KBM-7 (cell line): ENCODE measurements at places on chromosomes 2 and 18.

DNA sequence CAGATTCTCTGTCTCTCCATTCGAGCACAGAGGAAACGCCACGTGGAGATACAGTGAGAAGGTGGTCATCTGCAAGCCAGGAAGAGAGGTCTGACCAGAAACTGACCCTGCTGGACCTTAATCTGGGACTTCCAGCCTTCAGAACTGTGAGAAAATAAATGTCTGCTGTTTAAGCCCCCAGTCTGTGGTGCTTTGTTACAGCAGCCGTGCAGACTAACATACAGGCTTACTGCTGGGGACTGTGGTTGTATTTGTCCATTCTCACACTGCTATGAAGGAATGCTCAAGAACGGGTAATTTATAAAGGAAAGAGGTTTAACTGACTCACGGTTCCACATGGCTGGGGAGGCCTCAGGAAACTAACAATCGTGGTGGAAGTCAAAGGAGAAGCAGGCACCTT, 432.7 kb downstream of the IRS1 start:
- DNase-seq, result no peak

DNA sequence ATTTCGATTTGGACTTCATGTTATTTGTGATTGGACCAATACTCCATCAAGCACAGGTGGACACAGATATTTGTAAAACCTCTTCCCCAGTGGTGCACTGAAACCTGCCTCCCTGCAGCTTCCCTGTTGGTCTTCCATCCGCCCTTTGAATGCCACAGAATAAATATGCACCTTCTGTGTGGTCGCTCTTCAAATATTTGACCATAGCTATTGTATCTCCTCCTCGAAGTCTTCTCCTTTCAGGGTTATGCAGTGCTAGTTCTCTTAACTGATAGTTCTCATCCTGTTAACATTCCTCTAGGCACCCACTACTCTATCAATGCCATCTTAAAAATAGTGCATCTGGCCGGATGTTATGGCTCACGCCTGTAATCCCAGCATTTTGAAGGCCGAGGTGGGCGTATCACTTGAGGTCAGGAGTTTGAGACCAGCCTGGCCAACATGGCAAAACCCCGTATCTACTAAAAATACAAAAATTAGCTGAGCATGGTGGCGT, 12.5 kb downstream of the SPATS2L start:
- DNase-seq, result no peak

- DNase-seq, result no peak
Measured at GRCh38 chr2:10246831-10247230, 55.9 kb upstream of the HPCAL1 start.

- no peak for DNase-seq
Measured at GRCh38 chr2:173496746-173497145, 142.1 kb downstream of the CDCA7 start.

DNA sequence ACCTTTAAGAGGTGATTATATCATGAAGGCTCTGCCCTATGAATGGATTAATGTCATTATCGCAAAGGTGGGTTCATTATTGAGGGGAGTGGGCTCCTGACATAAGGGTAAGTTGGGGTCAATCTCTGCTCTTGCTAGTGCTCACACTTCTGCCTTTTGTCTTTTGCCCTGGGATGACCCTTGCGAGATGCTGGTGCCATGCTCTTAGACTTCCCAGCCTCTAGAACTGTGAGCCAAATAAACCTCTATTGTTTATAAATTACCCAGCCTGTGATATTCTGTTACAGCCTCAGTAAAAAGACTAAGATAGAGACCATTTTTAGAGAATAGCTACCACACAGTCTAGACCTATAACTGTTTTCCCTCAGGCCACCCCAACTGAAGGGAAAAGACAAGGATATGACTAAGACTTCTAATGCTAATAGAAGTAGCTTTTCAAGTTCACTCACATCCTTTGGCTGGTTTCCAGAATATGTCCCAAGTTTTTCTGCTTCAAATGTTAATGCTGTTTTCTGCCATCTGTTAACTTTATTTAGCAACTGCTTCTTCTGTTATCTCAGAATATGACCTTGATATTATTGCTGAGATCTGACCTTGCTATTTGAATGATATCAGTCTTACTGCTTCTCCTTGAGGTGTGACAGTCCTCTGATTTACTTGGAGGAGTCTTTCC, 65.1 kb upstream of the STAM2 start:
- no peak for DNase-seq

DNA sequence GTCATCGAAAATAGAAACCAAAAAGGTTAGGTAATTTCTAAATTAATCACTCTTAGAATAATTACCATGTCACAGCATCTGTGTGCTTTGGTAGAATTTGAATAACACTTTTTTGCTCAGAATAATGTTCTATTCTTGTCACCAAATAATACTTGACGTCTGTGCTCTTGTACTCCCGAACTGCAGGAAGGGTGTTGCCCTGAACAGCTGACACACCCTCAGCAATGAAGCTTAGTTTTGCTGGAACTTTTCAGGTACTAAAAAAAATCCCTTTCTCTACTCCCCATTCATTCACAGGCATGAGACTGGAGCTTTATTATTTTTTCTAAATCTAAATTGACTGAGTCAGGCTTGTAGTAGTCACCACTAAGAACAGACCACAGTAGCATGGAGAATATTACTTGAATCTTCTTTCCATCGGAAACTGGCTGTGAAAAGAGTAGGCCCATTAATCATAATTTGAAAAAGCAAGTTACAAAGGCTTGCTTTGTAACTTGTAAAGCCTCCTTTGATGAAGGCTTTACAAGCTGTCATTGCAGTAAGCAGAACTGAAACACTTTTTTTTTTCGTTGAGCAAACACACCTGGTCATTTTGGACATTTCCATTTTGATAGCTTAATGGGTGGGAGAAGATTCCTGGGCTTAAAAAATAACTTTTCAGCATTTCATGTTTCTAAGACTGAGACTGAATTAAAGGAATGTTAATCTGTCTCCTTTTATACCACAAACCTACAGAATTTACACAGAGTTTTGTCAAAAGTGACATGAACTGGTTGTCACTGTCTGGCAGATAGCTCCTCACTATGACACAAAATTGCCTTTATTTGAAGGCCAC, 70.3 kb upstream of the PELI1 start:
- DNase-seq, result no peak

DNA sequence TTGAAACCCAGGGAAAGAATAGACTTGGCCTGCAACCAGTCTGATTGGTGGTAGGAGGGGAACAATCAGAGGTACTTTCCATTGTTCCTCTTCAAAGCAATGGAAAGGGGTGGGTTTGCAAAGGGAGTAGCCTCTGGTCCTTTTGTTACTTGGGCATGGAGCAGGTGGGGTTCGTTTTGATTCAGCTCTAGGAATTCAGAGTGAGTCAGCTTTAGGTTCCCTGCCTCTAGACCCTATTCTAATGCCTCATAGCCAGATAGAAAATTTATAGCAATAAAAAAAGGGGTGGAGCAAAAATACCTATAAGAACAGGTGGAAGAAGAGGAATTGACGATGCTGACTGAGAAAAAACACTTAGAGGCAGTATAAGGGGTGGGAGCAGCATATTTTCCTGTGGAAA, 636.4 kb downstream of the PLCL1 start:
- DNase-seq, result no peak

- peak; percentile 74 for DNase-seq
Measured at GRCh38 chr2:238379096-238379810, 47.5 kb upstream of the ASB1 start.

DNA sequence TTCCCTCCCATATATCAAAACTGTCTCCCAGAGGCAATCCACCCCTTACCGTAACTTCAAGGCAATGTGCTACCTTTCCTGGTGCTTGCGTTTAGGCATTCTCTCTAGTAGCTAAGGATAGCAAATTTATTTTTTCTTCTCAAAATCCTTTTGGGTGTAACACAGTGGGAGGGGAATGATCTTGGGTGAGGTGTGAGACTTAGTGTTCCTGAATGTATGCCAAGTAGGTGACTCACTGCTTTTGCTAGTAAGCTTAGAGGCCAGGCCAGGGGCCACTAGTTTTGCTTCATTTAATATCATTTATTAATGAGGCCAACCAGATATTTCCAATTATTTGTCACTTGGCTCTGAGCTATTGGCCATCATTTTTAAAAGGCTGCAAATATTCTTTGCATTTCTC, 135.5 kb downstream of the NAPG start:
- DNase-seq, result no peak

- DNase-seq, result no peak
Measured at GRCh38 chr2:193336781-193337180, 1142.0 kb upstream of the TMEFF2 start.

GRCh38 chr2:162342321-162342720, 1.6 kb upstream of the GCA start:
- DNase-seq, result no peak

DNA sequence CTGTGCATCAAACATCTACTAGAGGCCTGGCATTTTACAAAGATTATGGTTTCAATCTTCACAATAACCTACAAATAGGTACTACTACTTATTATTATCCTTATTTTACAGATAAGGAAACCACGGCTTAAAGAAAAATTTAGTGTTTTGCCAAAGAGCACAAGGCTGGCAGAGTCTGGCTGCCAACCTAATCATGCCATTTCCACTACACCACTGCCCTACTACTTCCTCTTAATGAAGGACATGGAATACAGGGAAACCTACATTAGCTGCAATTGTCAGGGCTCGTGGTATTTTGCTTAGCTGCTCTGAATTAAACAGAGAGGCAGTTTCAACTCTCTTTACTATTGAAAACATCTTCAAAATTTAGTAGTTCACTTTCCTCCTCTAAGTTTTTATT, 5.9 kb downstream of the MBOAT2 start:
- peak; percentile 38 for DNase-seq

- no peak for DNase-seq
Measured at GRCh38 chr18:50138181-50139064, 56.5 kb downstream of the MYO5B start.

GRCh38 chr2:215530191-215530968, 94.5 kb upstream of the FN1 start:
- no peak for DNase-seq

DNA sequence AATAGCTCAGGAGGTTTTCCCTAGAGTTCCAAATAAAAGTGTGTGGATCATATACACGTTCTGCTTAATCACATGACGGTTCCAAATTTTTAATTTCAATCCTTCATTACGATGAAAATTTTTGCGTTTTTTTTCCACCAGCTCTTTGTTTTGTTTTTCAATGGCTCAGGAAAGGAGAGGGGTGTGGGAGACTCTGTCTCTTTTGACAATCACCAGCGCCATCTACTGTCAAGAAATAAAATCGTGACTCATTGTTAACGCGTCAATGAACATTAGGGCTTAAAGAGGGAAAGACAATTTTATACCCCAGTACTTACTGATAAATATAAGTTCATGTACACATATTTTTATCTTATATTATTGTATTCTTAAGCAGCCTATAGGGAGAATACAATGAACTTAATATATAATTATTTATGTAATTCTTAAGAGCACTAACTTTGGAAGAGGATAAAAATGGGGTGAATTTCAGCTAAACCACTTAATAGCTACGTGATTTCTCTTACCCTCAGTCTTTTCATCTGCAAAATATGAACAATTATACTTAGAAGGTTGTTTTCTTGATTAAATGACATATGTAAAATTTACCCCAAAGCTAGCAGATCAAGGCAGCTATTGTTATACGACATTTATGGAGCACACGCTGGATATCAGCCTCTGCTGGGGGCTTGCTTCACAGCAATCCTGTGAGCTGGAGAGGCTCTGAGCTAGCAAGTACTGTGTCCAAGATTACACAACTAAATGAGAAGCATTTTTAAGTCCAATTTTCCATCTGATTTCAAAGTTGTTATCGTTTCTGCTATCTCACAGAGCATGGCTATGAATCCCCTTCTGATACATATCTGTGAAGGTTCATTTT, 47.4 kb upstream of the RMDN2 start:
- peak; percentile 73 for DNase-seq

GRCh38 chr2:199315299-199316179, 142.2 kb downstream of the SATB2 start:
- peak; percentile 41 for DNase-seq

DNA sequence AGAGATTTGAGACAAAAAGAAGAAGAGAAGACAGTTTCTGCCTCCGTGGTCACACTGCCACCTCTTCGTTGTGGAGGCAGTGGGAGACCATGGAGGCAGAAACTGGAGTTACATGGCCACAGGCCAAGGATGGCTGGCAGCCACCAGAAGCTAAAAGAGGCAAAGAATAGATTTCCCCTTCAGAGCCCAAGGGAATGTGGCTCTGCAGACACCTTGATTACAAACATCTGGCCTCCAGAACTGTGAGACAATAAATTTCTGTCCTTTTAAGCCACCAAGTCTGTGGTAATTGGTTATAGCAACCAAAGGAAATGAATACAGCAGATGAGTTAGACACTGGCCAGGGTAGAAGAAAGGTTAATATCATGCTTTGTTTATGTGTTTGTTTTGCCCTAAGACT, 420.4 kb upstream of the LYPD1 start:
- no peak for DNase-seq

- DNase-seq, result no peak
Measured at GRCh38 chr2:117137371-117137770, 677.1 kb upstream of the DDX18 start.

DNA sequence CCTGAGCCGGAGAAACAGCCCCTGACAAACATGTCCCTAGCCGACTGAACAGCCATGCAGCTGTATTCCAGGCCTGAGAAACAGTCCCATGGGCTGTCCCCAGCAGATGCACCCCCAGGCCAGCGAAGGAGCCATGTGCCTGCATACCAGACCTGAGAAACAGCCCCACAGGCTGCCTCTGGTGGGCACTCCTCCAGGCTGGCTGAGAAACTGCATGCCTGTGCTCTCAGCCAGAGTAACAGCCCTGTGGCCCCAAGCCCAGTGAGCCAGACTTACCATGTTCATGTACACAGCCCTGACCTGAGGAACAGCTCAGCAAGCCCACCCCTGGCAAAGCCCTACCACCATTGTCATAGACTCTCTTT, 24.8 kb downstream of the BOLL start:
- DNase-seq, result no peak

DNA sequence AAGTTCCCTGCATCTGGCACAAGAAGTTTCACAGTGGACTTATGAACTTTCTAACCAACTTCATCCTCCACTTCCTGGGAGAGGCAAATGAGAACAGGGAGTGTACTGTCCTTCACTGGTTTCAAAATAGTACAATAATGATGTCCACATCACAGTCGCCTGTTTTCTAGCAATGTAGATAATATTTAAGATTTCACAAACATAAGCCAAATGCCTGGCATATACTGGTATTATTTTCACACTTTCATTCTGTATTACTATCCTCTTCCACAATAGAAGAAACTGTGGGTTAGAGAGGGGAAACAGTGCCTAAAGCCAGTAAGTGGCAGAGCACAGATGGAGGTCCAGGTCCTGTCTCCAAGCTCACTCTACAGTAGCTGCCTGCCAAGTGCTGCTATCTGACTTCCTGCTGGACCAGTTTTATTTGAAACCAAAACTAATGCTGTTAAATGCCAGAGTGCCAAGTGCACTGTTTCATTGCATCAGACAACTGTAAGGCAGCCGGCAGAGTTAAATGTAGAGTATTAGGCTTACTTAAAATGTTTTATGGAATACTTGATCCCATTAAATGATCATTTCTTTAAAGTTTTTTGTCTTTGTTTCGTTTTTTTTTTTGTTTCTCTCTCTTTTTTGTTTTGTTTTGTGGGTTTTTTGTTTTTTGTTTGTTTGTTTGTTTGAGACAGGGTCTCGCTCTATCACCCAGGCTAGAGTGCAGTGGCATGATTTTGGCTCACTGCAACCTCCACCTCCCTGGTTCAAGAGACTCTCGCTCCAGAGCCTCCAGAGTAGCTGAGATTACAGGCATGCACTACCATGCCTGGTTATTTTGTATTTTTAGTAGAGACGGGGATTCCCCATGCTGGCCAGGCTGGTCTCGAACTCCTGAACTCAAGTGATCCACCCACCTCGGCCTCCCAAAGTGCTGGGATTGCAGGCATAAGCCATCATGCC, 15.1 kb downstream of the COBLL1 start:
- no peak for DNase-seq
